Left kidney (tissue), 8 donors: ENCODE measurements at places on chromosomes 3 and 15.

DNA sequence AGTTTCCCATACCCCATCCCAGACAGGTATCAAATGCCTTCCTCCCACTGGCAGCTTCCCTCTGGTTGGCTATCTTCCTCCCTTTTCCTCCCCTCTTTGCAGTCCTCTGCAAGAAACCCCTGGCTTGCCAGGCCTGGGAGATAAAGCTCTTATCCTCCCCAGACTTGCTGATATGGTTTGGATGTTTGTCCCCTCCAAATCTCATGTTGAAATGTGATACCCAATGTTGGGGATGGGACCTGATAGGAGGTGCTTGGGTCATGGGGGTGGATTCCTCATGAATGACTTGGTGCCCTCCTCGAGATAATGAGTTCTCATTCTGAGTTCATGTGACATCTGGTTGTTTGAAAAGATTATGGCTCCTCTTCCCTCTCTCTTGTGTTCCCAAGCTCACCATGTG lies 32.2 kb upstream of the SNRK start:
- no peak for DNase-seq

DNA sequence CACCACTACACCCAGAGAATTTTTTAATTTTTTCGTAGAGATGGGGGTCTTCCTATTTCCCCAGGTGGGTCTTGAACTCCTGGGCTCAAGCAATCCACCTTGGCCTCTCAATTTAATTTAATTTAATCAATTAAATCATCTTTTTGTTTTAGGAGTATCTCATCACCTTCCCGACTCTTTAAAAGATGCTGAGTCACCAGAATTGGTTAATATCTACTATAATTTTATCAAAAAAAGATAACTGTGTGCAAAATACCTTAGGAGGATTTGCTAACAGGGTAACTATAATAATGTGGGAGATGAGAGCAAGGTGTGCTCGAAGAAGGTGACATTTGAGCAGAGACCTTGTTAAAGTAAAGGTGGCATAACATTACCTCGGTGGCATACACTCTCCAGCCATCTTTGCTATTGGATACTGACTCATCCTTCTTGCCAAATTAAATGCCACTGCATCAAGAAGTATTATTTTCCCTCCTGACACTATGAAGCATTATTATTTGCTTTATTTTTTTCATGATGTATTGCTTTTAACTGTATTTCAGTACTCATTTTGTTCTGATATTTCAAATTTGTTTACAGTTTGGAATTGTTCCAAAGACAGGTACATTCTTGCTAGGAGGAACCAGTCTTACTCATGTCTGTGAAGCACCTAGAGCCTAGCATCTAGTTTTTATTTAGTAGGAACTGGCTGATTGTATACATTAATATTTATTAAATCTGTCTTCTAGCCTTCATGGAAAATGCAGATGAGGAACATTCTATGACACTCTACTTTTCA lies 200.7 kb downstream of the MBNL1 start:
- DNase-seq: no peak

GRCh38 chr15:39695793-39696192 lies 86.8 kb downstream of the FSIP1 start:
- no peak for DNase-seq

DNA sequence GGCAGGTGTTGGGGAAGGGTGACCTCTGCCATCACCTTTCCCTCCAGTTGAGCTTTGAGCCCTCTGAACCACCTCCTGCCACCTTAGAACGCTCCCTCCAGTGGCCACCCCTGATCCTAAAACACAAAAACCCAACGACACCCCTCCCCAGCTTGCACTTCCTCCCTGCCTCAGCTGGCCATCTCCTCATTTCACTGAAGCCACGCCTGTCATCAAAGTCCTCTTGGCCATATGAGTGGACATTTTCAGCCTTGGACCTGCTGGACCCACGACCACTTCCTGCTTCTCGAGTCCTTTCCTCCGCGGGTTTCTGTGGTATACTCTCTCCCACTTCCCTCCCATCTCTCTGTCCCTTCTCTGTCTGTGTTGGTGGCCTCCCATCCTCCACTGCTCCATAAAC lies 48.5 kb upstream of the NR2C2 start:
- no peak for DNase-seq

GRCh38 chr15:74821091-74821789 lies 5.2 kb upstream of the CPLX3 start:
- no peak for DNase-seq

- DNase-seq: no peak
Observed at GRCh38 chr3:40247714-40248454, 61.6 kb upstream of the EIF1B start.

DNA sequence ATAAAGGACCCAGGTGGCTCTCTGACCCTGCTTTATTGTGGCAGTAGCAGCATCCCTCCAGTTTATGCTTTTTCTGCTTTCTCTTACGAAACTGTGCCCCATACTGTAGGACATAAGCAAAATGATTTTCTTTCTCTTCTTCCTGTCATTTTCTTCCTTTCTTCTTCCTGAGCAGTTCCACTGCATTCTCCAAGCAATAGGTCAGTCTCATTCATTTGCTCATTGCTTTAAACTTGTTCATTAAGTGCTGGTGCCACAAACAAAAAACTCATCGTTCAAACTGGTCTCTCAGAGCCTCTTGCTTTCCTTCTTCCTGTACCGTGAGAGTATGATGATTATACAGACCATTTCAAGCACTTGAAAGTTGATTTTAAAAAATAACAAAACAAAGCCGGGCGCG lies 66.8 kb downstream of the PDE8A start:
- no peak for DNase-seq

- DNase-seq: no peak
Observed at GRCh38 chr3:7798276-7798675, 703.3 kb upstream of the LMCD1 start.

- DNase-seq: no peak
Observed at GRCh38 chr3:115788921-115789470, 165.7 kb downstream of the GAP43 start.

DNA sequence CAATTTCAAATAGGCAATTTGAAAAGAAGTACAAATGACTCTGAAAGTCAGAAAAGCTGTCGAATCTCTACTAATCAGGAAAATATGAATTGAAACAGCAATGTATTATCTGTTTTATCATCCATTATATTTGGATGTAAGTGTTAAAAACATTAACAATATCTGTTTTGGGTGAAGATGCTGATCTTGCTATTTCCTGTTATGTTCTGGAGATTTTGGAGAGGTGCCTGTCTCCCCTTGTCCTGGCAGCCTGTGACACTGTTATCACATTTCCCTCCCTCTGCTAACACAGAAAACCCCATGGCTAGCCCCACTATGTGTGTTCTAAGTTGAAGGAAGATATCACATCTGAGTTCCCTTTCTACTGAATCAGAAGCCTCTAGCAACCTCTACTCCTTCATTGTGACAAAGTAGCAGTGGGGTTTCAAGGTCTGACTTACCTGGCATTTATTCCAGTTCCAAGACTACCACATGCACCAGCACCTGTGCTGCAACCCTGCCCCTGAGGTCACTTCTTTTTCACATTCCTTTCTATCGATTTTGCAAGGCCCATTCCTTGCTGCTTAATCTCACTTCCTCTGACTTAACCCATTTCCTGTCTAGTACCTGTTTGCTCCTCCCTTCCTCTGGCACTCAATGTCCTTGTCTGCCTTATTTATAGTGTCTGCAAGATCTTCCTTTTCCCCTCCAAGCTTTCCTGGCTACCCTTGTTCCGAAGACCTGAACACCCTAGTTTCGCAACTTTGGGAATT lies 95.5 kb upstream of the COL8A1 start:
- no peak for DNase-seq

DNA sequence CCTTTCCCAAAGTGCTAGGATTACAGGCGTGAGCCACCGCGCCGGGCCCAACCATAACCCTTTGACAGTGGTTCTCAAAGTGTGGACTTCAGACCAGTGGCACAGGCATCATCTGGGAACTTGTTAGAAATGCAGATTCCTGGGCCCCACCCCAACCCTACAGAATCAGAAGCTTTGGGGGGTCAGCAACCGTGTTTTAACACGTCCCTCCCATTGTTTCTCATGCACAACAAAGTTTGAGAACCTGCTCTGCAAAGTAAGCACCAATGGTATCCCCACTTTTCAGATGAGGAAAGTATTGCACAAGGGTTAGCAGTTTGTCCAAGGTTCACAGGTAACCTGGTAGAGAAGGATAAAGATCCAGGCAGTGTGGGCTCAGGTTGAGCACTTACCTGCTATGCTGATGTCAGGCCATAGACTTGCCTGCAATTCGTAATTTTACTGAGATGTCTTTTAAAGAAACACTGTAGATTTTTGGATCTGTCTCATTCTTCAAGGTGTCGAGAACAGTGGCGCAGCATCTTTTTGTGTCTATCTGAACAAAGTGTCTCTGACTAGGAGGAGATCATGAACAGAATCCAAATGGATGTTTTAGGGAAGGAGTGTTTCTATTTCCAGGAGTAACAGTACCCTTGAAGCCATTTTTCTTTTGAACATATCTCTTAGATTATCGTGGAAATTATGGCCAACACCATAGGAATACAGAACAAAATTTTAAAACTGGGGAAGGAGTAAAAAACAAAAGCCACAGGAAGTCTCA lies 2.5 kb downstream of the GXYLT2 start:
- no peak for DNase-seq

- DNase-seq: peak; percentile 62
Observed at GRCh38 chr15:40279437-40280141, 3.3 kb downstream of the ANKRD63 start.

DNA sequence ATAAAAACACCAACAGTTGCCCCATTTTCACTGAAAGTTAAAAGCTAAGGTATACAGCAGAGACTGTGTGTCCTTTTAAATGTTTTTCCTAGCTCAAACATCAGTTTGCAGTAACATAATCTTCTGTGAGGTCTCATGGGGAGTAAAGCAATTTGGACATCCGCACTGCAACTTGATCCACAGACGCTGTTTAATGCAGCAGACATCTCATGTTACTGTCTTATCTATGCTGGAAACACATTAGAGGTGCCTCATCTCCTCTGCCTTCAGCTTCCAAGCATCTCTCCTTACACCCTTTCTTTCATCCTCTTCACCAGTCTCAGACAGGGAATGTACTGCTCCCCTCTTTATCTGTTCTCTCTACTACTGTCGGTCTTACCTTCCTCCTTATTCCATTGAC lies 53.7 kb upstream of the ATP11B start:
- no peak for DNase-seq
